NCI-H187 treated with DMSO at 0.1 percent for 48 hours (cell line): ENCODE measurements at places on chromosomes 16 and 17.

- no peak for DNase-seq
Measured at GRCh38 chr17:2865228-2865627, 69.0 kb downstream of the RAP1GAP2 start.

DNA sequence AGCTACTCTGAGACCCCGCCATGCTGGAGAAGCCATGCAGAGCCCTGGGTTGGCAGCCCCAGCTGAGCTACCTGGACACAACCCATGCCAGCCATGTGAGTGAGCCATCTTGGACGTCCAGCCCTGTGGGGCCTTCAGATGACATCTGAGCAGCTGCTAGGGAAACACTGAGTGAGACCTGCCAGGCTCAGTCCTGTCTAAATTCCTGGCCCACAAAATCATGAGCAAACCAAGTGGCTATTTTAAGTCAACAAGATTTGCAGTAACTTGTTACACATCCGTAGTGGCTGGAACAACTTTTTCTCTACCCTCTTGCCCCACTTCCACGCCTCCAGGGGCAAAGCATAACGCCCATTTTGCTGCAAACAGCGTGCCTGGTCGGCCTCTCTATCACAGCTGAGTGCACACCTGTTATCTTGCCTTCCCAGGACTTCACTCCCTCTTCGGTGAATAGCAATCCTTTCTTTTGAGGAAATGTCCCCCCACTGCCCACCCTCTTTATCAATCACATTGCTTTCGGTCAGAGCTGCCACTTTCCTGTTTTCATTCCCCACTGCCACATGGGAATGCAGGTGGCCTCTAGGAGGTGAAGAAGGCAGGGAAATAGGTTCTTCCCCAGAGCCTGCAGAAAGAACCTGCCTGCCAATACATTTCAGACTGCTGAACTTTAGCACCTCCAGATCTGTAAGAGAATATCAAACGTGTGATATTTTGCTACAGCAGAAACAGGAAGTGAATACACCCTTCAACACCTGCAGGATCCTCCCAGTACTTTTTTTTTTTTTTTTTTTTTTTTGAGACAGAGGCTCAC lies 7.4 kb upstream of the SCIMP start:
- no peak for DNase-seq

- no peak for DNase-seq
Measured at GRCh38 chr16:71426069-71426879, 15.6 kb downstream of the TLE7 start.

GRCh38 chr17:81008140-81008539 lies 16.5 kb downstream of the CHMP6 start:
- no peak for DNase-seq

- DNase-seq: no peak
Measured at GRCh38 chr16:69848637-69849545, 86.8 kb downstream of the WWP2 start.
